ENCODE measurements at places on chromosomes 5 and 9. TPM values are rescaled to one million over a fixed set of nuclear protein-coding genes. Genes with fewer than 3 reads are reported as not detected.

DNA sequence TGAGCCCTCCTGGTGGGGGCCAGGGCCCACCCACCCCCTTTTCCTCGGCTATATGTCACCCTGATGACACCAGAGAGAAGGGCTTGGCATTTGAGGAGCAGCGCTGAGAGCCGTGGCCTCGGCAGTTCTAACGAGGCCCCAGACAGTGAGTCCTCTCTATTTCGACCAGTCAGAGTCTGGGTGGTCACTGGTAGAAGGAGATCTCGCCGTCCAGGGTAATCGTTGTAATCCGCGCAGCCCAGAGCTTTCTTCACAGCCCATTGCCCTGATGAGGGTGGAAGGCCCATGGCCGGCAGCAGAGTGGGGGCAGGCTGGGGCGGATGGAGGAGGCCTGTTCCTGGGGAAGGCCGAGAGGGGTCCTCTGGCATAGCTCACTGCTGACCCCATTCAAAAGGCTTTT, 70.2 kb downstream of the PSMB7 start:
- DNase-seq, result no peak

DNA sequence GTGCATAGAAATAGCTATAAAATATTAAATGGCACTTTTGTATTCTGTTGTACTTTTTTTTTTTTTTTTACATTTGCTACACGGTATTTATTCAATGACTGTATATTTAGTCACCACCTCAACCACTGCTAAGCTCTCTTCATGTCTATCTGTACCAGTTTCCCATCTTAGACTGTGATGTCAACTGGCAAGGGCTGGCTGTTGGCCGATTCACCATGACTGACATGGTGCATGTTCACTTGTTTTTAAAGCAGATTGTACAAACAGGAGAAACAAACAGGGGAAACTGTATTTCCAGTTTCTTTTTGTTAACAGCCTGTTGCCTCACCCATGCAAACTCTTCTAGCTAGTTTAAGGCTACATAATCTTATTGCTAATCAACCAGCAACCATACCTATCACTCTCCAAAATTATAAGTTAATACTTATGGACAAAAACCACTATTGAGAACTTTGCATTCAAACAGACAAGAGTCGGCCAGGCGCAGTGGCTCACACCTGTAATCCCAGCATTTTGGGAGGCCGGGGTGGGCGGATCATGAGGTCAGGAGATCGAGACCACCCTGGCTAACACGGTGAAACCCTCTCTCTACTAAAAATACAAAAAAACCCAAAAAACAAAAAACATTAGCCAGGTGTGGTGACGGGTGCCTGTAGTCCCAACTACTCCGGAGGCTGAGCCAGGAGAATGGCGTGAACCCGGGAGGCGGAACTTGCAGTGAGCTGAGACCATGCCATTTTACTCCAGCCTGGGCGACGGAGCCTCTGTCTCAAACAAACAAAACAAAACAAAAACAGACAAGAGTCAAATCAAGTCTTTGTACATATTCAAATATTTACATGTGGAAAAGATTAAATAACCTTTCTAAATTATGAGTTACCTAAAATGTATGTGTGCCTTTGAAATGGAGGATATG, 13.2 kb downstream of the ZFAND5 start:
- DNase-seq, result peak; percentile 37

DNA sequence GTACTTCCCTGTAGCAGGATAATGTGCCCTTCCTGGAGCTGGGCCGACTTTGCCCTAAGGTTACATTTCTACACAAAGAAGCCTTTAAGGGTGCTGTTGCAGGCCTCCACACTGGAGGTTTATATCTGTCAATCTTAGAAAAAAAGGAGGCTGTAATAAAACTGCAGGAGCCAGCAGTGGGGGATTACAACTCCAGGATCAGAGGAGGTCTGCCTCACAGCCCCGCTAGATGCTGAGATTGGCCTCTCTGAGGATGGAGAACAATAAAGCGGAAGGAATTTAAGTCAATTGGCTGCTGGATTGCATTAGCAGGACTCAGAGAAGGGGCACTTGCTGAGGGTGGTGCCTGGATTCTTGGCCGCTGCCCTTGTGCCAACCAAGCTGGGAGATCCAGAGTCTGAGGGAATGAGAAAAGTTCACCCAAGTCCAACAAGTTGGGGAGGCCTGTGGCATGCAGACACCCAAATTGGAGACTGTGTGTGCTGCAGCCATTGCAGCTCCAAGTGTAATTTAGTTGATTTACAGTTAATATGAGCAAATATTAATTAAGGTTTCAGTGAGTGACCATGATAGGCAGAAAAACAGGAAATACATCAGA, 99.0 kb upstream of the SSBP2 start:
- DNase-seq, result no peak

Gene CCDC192
- total RNA-seq, result not detected

Gene PCDHA7
- total RNA-seq, result not detected

Gene CTSL
- total RNA-seq, result 105 TPM

Gene COL15A1
- total RNA-seq, result not detected

Gene CDX1
- total RNA-seq, result not detected

Gene PPP2R2B
- not detected for total RNA-seq

Gene HAVCR1
- not detected for total RNA-seq

Gene CCL27
- not detected for total RNA-seq

Gene KIAA0825
- 1.3 TPM for total RNA-seq

DNA sequence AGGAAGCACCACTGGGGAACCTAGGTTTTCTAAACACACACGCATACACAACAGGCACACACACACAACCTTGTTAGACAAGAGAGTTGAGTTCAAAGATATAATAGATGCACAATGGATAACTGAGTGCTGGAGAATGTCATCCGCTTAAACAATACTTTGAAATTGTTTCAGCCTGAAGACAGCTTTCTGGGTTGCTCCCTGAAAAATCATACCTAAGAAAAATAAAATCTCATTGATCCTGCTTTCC, 126.1 kb downstream of the TMEM161B start:
- no peak for DNase-seq

DNA sequence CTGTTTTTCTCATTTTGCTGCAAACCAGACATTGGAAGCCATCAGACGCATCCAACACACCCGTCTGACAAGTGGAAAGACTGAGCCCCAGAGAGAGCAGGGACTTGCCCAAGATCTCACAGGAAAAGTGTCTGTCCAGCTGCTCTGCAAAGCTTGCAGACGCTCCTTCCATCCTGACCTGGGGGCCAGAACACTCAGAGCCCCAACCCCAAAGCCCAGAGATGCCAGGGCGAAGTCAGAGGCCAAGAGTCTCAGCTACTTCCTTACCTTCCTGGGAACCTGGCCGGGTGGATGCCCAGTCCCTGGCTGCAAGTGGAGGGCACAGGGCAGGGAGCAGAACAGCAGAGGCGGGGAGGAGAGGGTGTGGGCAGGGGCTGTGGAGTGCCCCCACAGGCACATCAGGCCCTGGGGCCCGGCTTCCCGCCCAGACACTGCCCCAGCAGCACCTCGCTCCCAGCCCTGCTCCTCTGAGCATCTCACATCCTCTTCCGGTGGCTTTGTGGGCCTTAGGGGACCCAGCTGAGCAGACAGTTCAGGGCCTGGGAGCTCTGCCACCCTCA, 9.7 kb upstream of the RALGDS start:
- DNase-seq, result no peak

- DNase-seq, result peak; percentile 44
Observed at GRCh38 chr9:13904746-13905145, 409.2 kb downstream of the NFIB start.

GRCh38 chr5:5665225-5666075, 243.0 kb downstream of the ICE1 start:
- no peak for DNase-seq

DNA sequence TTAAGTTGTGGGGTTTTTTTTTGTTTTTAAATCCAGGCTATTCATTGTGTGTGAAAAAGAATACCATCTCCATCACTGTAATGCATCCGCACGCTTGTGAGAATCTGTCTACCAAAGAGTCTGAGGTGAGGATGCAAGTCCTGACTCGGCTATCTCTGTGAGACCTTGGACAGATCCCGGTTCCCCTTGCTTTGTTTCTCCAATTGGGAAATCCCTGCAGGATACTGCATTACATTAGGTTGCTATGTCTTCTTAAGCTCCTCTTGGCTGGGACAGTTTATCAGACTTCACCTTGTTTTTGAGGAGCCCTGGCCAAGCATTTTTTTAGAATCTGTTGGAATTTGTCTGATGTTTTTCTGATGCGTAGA, 46.8 kb downstream of the GALNT10 start:
- DNase-seq, result no peak

DNA sequence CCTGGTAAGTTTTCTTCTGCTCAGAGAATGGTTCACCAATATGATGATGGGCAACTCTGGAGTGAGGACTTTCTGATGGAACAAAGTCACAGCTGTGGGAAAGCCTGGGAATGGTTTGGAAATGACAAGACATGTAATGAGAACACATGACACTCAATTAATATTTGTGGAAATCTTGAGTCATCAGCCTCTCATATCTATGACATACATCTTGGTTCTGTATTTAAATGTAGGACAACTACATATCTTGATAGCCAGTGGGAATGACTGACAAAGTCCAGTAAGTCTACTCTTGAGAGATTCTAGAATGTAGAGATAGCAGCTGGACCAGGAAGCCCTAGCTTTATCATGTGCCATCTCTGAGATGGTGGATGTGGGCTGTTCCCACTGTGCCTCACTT, 85.5 kb downstream of the PALM2AKAP2 start:
- no peak for DNase-seq

- DNase-seq, result no peak
Observed at GRCh38 chr9:92780206-92780605, 15.6 kb upstream of the BICD2 start.

GRCh38 chr5:109654455-109654854, 35.3 kb upstream of the MAN2A1 start:
- no peak for DNase-seq

Gene TLX3
- total RNA-seq, result not detected

DNA sequence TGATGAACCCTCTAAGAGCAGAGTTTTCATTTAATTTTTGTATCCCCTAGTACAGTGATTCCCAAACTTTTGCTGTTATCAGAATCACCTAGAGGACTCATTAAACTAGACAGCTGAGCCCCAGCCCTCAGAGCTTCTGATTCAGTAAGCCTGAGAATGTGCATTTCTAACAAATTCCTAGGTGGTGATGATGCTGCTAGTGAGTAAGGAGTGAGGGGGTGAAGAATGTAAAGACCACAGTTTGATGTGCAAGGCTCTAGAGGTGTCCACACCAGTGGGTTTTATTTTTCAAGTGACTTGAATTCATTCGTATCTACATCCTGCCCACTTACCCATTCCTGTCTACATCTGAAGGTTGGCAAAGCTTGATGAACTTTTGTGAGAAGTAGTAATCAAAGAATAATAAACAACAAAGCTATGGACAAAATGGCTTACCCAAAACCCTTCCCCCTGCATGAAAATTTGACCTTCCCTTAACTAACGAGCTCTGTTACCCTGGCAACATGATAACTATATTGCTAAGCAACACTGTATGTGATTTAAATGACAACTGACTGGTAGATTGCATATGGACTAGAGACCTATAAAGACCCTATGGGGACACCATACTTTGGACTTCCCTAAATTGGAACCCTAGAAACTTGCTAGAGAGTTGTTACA, 35.2 kb downstream of the DTWD2 start:
- DNase-seq, result no peak

Gene LCN1
- total RNA-seq, result not detected

- no peak for DNase-seq
Observed at GRCh38 chr9:88291856-88292255, 96.4 kb upstream of the SPIN1 start.

Data from endothelial cell of umbilical vein (primary cell).